ENCODE measurements at places on chromosomes 1 and 21.

DNA sequence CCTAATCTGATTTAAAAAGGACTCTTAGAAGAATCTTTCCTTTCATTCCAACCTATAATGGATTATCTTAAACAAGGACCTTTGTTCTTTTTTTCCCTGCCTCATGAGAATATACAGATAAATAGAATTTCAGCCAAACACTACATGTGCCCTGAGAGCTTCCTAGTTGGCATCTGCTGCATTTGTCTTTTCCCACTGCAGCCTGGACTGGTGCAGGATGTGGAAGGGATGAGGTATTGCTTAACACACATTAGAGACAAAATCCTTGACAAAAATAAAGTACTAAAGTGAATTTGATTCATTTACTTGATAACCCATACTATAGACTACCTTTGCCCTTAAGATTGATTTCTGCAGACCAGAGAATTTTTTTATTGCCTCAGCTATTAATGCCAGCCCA, 59.5 kb downstream of the PALMD start:
- DNase-seq: no peak

DNA sequence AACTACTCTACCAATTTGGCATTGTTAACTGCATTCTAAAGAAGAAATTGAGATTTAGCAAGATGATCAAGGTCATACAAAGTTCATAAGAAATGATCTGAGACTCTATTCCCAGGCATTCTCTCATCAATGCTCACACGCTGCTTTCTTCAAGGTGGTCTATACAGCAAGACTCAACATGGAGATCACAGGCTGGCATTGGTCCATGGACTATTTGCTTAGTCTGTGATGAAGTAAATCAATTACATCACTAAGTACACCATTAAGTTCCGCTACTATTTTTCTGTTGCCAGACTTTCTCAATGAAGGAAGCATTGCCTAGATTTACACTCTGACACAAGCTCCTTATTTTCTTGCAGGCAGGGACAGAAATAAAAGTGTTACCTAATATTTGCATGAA, 51.9 kb upstream of the CYP2J2 start:
- DNase-seq: no peak

GRCh38 chr1:206672011-206672688, 12.6 kb upstream of the MAPKAPK2 start:
- DNase-seq: no peak

GRCh38 chr1:159187033-159187432, 15.6 kb downstream of the CADM3 start:
- DNase-seq: no peak

GRCh38 chr1:205805082-205805711, 7.8 kb downstream of the SLC41A1 start:
- no peak for DNase-seq

DNA sequence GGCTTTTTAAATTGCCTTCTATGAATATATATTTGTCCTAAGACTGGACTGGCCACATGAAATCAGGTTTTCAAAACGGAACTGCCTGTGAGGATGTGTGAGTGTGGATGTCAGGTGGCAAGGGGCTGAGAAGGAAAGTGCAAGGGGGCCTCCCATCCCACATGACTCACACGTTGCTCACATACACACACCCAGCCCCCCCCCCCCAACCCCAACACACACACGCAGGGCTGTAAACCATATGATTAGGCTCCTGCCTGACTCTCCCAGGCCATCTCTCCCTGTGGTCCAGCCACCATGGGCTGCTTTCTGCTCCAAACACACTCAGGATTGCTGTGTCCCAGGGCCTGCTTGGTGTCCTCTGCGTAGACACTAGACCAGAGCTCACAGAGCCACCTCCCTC, 22.4 kb downstream of the DEGS1 start:
- no peak for DNase-seq

DNA sequence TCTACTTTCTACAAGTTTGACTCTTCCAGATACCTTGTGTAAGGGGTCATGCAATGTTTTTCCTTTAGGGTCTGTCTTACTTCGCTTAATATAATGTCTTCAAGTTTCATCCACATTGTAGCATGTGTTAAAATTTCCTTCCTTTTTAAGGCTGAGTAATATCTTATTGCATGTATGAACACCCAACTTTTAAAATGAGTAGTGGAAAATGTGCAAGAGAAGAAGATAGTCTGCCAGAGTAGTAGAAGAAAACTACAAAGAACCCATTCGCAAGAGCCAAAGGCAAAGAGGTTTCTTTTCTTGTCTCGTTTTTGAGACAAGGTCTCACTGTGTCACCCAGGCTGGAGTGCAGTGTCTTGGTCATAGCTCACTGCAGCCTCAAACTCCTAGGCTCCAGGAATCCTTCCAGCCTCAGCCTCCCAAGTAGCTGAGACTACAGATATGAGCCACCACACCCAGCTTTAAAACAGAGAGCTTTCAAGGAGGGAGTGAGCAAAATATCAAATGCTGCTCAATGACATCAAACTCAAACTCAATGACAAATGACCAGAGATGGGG, 9.4 kb downstream of the IL23R start:
- DNase-seq: no peak

GRCh38 chr21:42554251-42554961, 40.8 kb downstream of the SLC37A1 start:
- peak; percentile 56 for DNase-seq

GRCh38 chr1:231743966-231744365, 117.4 kb downstream of the DISC1 start:
- no peak for DNase-seq

- peak; percentile 57 for DNase-seq
These were observed 40.4 kb upstream of the EIF4G3 start for GRCh38 chr1:21216835-21217811.

- peak; percentile 44 for DNase-seq
These were observed 46.6 kb downstream of the FCRL5 start for GRCh38 chr1:157505481-157506272.

DNA sequence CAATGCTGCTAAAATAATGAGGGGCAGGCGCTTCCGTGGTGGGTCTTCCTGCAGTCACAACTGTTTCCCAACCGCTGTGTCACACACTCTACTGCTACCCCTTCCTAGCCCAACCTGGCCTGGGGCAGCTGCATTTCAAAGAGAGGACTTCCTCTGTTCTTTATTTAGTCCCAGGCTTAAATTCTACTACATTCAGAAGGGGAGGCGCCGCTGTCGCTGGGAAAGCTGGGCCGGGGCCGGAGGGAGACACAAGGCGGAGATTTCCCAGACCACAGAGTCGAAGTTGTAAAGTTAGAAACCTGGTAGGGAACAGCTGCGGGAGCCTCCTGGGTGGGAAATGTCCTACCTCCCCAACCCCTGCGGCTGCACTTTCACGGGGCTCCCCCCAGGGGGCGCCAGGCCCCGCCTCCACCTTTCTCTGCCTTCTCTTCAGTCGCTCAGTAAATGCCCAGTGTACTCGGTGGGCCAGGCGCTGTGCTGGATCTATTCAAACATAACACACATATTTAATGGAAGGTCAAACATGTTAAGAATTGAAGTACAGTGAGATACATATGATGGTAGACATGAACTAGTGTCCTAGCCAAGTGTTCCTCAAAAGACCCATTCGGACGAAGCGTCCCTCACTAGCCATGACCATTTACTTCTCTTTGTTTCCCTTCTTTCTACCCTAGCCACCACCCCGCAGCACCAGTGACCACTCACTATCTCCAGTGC, 23.1 kb downstream of the DYRK3 start:
- peak; percentile 71 for DNase-seq

DNA sequence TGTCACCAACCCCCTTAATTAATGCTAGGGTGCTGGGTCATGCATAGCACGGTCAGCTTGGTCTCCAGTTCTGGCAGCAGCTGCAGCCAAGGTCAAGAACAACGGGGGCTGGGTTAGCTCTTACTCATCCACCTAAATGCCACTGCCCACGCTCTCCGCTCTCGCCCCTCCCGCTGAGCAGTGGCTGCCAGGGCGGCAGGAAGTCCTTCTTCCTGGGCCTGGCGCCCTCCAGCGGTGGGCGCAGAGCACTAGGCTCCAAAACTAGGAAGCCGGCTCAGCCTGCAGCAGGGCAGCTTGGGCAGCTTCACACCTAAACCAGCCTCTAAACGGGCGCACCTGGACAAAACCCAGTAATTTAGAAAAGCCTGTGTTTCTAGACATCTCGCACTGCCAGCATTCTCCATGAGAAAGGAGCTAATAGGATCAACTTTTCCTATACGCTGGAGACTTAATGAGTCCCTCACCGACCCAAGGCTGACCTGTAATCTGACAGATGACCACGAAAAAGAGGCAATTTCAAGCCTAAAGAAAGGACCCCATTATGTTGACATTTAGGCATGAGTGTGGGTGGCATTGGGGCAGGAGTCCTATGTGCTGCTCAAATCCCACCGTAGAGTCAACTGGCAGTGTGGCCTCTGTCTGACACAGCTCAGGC, 78.4 kb upstream of the LRRN2 start:
- DNase-seq: peak; percentile 84

GRCh38 chr1:204345438-204345841, 14.3 kb downstream of the PLEKHA6 start:
- no peak for DNase-seq

- no peak for DNase-seq
These were observed 12.5 kb downstream of the AGT start for GRCh38 chr1:230701434-230701833.

DNA sequence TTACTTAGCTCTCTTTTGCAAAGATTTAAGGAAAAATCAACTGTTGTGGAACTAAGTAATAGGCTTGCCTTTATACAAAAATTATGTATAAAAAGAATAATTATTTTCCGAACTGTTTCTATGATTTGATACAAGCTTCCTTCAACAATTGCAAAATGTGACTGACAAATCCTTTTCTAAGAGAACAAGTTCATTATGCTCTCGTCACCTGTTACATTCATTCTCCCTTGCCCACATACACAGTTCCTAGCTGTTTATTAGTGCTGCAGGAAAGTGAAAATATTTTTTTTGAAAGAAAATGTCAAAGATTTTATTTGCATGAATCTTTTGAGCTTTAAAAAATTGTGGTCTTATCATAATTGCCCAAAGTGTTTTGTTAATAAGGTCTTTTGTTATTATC, 466.2 kb downstream of the USP25 start:
- no peak for DNase-seq

GRCh38 chr1:117919376-117919775, 10.0 kb downstream of the GDAP2 start:
- DNase-seq: no peak

- DNase-seq: no peak
These were observed 568.8 kb downstream of the AJAP1 start for GRCh38 chr1:5223206-5223605.

- no peak for DNase-seq
These were observed 26.5 kb upstream of the ATP2B4 start for GRCh38 chr1:203599875-203600781.

DNA sequence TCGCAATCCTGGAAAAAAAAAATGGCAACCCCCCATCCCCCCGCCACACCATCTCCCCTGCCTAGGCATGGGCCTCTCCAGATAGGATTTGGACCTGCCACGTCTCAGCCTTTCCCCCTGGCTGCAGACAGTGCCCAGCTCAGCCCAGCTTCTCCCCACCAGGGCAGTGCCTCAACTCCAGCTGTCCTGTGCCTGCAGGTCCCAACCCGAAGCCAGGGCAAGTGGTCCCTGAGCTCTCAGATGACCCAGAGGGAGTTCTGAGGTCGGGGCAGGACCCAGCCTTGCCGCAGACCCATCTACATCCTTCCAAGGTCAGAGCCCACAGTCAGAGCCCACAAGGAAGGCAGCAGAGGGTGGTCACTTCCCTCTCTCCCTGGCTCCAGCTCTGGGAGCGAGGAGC, 86.7 kb upstream of the POU3F1 start:
- DNase-seq: no peak

DNA sequence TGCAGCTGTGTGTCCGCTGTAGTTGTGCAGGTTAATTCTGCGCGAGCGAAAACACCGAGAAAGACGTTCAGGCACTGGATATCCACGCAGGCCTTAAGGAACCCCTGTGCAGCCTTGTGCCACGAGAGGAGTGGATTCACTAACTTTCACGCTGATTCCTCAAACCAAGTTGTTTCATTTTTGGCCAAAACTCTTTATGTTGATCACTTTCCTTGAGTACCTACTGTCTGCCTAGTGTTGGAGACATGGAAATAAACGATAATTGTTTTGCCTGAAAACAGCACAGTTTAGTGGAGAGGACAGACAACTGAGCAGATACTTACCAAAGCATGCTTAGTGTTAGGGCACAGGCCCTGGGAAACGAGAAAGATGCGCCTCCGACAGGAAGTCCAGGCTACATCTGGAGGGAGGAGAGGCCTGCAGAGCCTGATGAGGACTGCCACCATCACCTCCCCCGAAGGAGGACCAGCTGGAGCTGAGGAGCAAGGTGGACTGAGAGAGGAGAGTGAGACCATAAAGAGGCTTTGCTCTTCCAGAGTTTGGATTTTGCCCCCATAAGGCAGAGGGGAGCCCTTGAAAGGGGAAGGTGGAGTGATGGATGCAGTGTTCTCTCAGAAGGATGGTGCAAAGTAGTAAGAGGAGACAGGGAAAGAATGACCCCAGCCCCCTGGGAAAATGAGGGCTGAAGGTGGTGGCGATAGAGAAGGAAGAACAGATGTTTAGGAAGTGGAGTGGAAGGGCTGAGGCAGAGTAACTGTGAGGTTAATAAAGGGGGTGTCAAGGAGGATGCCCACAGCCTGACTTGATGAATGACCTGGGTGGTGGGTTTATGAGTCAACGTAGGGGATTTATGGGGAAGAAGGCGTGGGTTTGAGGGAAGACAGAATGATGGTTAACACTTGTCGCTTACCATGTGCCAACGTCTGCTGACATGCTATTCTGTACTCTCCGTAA, 956 bp upstream of the SCAF4 start:
- DNase-seq: no peak

- DNase-seq: no peak
These were observed 46.4 kb upstream of the CSF1 start for GRCh38 chr1:109864047-109864822.

GRCh38 chr1:32336591-32336932, 529 bp upstream of the MARCKSL1 start:
- peak; percentile 59 for DNase-seq

- no peak for DNase-seq
These were observed 66.0 kb downstream of the BCAR3 start for GRCh38 chr1:93615582-93616150.

DNA sequence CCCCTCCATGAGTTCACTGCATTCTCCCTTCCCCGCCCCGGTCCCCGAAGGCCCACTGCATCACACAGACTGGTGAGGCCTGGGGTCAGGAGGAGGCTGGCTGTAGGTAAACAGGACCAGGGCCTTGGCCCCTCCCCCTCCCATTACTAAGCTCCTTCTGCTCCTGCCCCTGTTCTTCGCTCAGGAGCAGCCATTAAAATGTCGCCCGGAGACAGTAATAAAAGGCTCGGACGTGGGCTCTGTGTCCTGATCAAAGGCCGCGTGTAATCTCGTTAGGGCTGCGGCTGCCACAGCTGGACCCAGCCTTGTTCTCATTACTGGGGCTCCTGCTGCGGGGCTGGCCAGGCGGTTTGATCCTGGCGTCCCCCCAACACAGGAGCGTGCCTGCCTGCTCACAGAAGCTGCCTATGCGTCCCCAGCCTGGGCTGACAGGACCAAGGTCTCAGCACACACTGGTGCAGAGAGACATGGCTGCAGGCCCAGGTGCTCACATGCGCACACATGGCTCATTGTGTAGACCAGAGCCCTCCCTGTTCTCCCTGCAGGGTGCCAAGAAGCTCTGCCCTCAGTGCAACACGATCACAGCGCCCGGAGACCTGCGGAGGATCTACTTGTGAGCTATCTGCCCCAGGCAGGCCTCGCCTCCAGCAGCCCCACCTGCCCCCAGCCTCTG, 24.0 kb downstream of the TMEM53 start:
- peak; percentile 81 for DNase-seq

Measured in left ventricle myocardium superior (tissue), 1 donor.